ENCODE measurements at places on chromosomes 2 and 18. TPM values are rescaled to one million over a fixed set of nuclear protein-coding genes. Genes with fewer than 3 reads are reported as not detected.

- peaks cover 20% of the 10 kb centered on the region for H3K27me3 ChIP-seq
- no peak overlapping the region for H3K27ac ChIP-seq
- DNase-seq = peak; percentile 9
- no peak overlapping the region for H3K4me3 ChIP-seq
Measured at GRCh38 chr2:96073170-96073775, 38.6 kb upstream of the GPAT2 start.

GRCh38 chr2:99821039-99821438 lies 321.4 kb downstream of the AFF3 start:
- H3K36me3 ChIP-seq = no peaks in the 10 kb centered on the region
- H3K27me3 ChIP-seq = peaks cover 79% of the 10 kb centered on the region
- no peak for DNase-seq
- no peak overlapping the region for H3K27ac ChIP-seq
- H3K4me3 ChIP-seq = no peak overlapping the region
- no peaks in the 10 kb centered on the region for H3K4me1 ChIP-seq

MAPK4 gene
- total RNA-seq = not detected

TUBA4A gene
- 157 TPM for total RNA-seq

CCDC178 gene
- total RNA-seq = not detected

GRCh38 chr2:201319511-201319910 lies 37.6 kb downstream of the FLACC1 start:
- no peaks in the 10 kb centered on the region for H3K4me1 ChIP-seq
- no peak overlapping the region for H3K27ac ChIP-seq
- no peak for DNase-seq
- H3K36me3 ChIP-seq = no peaks in the 10 kb centered on the region
- H3K27me3 ChIP-seq = no peaks in the 10 kb centered on the region
- no peak overlapping the region for H3K4me3 ChIP-seq

- no peaks in the 10 kb centered on the region for H3K36me3 ChIP-seq
- no peaks in the 10 kb centered on the region for H3K27me3 ChIP-seq
- no peak overlapping the region for H3K4me3 ChIP-seq
- no peak for DNase-seq
- no peaks in the 10 kb centered on the region for H3K4me1 ChIP-seq
- H3K27ac ChIP-seq = no peak overlapping the region
Measured at GRCh38 chr18:63924551-63924950, 16.8 kb downstream of the SERPINB10 start.

DCC gene
- not detected for total RNA-seq

DNA sequence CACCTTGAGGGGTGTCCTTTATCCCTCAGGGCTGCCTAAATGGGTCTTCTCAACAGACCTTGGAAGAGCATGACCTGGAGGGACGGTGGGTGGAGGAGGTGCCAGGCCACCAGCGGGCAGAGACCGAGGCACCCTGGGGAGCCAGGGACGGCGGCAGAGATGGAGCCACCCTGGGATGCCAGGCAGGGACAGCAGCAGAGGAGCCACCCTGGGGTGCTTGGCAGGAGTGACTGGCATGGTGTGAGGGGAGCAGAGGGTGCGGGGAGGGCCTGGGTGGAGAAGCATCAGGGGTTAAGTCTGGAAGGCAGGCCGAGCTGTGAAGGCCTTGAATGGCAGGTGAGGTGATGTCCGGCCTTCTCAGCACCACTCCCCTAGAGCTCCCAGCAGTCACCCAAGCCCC lies 56.1 kb downstream of the CIB4 start:
- H3K27ac ChIP-seq = no peak overlapping the region
- peaks cover 91% of the 10 kb centered on the region for H3K27me3 ChIP-seq
- H3K4me1 ChIP-seq = no peaks in the 10 kb centered on the region
- H3K36me3 ChIP-seq = no peaks in the 10 kb centered on the region
- no peak for DNase-seq
- H3K4me3 ChIP-seq = no peak overlapping the region

UGT1A10 gene
- not detected for total RNA-seq

Data from PC-9 (cell line).